ENCODE measurements at places on chromosomes 2 and 18.

- DNase-seq, result no peak
These were observed 5.4 kb downstream of the TRAF3IP1 start for GRCh38 chr2:238325694-238326093.

DNA sequence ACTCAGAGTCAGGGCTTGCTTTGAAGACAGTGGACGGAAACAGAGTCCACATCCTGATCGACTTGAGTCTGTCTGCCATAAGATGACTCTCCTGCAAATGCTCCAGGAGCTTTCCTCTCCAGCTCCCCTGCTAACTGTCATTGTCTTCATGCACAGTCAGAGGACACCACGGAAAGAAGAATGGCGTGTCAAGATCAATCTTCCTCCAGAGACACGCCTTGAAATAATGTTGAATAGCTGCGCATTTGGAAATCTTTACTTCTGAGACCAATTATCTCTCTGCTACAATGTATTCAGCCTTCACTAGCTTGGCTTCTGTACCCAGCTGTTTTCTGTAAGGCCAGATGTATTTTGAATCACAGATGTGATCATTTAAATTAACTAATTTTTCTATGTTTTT, 457.2 kb downstream of the CDH2 start:
- no peak for DNase-seq

GRCh38 chr2:68196120-68196716, 38.5 kb downstream of the PNO1 start:
- peak; percentile 80 for DNase-seq

GRCh38 chr18:50586710-50587109, 26.8 kb downstream of the MAPK4 start:
- DNase-seq, result peak; percentile 37

Data from DMS53 (cell line).